ENCODE measurements at places on chromosomes 1 and 21.
A peak's percentile ranks its signal among the peaks of the same experiment; 100 is the strongest.

DNA sequence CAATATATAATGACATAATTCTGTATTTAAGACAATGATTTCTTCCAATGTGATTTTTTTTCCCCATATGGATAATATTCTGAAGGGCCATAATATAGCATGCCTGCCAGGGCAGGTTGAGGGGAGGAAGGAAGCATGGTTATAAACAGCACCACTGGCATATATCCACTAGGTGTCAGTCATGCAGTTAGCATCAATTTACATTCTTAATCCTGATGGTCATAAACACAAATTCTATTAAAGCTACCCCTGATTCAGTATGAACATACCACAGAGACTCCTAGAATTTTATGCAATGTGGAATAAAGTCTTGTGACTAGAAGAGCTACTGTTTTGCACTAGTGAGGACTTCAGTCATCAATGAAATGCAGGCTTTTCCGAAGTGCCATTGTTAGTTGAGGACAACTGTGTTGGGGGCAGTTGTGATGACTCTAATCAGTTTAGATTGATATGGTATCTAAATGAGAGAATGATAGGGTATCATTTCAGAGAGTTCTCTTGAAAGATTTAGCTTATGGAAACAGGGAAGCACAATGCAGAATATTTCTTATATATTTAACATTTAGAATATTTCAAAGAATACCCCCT lies 342.7 kb upstream of the NR5A2 start:
- DNase-seq: peak; percentile 60

DNA sequence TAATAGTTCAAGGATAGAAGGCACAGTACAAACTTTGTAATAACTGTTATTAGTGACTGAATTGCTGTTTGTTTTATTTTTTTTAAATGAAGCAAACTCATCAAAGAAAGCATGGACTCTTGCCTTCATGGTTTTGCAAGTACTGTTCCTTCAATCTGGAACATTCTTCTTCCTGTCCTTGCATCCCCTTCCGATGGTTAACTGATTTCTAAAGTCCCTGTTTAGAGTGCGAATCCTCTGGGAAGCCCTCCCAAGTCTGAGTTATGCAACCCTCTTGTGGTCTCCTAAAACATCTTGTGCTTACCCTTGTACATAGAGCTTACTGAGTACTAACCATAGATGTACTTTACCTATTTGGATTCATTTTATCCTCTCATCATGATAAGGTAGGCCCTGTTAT lies 52.2 kb upstream of the GCLM start:
- DNase-seq: no peak

DNA sequence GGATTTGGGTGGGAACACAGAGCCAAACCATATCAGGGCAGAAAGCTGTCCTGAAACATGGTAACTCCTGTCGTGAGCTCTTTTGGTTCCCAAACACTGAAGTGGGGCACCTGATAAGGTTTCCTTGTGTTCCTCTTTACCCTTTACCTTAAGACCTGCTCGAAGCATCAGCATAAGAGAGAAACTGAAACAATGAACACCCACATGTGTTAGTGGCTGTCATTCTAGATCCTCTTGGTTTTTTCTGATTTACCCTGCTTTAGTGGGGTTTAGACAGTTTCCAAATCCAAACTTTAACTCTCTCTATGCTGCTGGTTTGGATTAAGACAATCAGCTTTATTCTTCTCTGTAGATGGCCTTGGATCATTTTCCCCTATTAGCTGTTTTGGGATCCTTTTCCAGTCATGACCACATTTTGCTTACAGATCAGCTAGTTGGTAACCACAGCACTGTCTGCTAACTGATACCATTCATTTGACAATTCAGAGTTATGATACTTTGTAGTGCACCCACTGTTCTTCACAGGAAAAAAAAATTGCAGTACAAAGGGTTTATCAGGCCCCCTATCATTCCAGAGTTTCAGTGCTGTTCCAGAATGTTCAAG lies 975 bp upstream of the MNDA start:
- no peak for DNase-seq

DNA sequence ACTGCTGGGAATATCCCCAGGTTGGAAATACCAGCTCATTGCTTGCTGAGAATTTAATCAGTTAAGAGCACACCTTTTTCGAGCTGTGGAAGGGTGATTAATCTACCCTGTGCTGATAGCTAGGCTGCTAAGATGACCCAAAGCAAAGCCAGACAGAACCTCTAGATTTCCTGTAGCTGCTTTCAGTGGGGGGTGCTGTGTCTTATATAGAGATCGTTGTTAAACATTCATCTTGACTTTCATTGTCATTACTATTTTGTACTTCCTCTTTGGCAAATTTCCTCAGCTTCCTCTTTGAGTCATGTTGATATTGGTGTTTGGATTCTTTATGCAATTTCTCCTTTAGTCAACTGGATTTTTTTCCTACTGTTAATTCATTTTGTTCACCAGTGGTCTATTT lies 155.3 kb downstream of the DISC1 start:
- no peak for DNase-seq

DNA sequence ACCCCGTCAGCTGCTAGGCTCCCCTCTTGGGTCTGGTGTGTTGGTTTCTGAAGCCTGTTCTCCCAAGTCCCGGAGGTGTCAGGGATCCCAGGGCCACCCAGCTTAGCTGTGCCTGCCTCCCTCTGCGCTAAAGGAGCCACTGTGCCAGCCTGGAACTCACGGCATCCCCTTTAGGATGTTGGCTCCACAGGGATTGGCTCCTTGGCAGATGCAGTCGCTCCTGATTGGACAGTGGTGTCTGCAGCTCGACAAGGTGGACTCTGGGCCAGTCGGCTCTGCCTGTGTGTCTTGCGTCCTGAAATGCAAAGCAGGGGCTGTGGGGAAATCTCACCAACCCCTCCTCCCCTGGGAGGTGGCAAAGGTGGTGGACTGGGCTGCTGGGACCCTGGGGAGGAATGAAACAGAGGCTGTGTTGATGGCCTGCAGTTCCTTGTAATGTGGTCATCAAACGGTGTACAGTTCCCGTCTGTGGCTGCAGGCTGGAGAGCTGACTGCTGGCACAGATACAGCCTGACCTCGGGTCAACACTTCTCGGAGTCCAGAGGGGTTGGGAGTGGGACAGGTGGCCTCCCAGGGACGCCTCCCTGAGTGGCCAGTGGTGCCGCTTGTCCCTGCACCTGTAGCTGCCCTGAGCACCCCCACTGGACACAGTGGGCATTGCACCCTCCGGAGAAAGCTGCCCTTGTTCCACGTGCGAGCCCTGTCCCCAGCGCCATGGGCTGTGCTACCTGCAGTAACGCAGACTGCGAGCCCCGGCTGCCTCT lies 11.5 kb upstream of the KCNAB2 start:
- DNase-seq: no peak

DNA sequence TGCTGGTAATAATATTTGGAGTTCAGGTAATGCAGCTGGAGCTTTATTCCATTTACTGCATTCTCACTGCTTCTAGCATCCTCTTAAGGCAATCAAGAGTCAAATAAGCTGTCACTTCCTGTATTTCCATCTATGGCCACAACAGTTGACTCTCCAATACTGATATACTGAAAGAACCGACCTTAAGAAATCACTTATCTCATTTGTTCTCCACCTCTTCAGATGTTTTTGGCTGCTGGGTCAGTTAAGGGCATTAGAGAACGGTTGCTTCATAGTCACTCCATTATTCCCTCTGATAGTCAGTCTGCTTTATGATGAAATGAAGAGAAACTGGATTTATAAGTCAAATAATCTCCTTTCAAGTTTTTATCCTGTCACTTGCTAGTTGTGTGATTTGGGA lies 14.2 kb upstream of the RGS4 start:
- DNase-seq: no peak

GRCh38 chr1:3003941-3004270 lies 17.4 kb upstream of the ACTRT2 start:
- DNase-seq: no peak

DNA sequence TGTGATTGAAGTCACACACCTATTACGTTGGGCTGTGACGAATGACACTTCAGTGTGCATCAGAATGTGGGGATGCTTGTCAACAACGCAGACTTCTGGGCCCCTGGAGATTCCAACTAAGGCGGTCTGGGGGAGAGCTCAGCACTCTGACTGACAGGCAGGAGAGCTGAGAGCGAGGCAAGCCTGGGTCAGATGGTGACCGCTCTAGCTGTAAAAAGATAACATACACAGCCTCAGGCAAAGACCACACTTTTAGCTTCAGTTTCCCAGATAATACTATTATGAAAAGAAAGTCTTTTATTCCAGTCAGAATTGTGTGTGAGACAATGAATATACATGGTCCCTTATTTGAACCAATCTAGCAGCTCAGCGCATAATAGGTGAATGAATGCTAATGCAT lies 25.4 kb downstream of the EDARADD start:
- DNase-seq: no peak

DNA sequence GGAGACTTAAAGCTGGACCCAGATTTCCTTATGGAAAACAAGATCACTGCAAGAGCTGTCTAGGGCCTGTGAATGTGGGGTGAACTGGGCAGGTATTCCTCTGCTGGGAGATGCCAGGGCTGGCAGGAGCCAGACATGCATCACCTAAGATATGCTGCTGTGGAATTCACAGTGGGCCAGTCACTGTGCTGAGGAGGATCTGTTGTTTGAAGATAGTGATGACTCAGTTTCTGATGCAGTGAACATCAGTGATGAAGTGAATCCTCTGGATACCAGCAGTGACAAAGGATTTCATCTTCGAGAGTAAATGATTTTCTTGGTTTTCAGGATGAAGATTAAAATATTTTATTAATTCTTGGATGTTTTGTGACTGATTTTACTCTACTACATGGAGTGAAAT lies 29.9 kb upstream of the CAMSAP2 start:
- no peak for DNase-seq
